ENCODE measurements at places on chromosomes 12 and 14. TPM values are rescaled to one million over a fixed set of nuclear protein-coding genes. Genes with fewer than 3 reads are reported as not detected.

The SLCO1B3 gene
- not detected for total RNA-seq

The HCAR2 gene
- total RNA-seq, result 0.67 TPM

The KRT3 gene
- total RNA-seq, result not detected

The CCDC184 gene
- total RNA-seq, result not detected

DNA sequence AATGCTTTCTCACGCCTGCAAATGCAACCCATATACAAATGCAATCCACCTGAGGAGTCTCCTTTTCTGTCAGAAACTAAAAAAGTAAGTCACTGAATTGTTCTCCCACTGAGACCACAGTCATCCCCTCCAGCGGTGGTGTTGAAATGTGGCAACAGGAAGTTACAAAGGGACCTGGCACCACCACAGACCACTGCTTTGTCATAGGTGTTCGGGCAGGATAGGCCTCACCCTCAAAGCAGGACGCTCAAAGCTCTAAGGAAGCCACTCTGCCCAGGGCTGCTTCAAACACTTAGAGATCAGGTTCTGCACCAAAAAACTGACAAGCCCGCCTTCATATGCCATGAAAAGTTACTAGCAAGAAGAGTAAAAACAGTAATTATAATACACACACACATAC lies 11.3 kb downstream of the PHLDA1 start:
- no peak overlapping the region for H3K4me3 ChIP-seq
- H3K27me3 ChIP-seq, result peaks cover under 1% of the 10 kb centered on the region
- no peak for DNase-seq
- no peaks in the 10 kb centered on the region for H3K36me3 ChIP-seq

GRCh38 chr14:66413901-66414300 lies 72.3 kb upstream of the CCDC196 start:
- H3K4me3 ChIP-seq, result no peak overlapping the region
- DNase-seq, result no peak
- H3K36me3 ChIP-seq, result no peaks in the 10 kb centered on the region
- H3K4me1 ChIP-seq, result peaks cover 4% of the 10 kb centered on the region

GRCh38 chr12:122489038-122489437 lies 11.7 kb downstream of the ZCCHC8 start:
- H3K27ac ChIP-seq, result peak overlapping the region; percentile 22
- no peaks in the 10 kb centered on the region for H3K27me3 ChIP-seq
- peaks cover 7% of the 10 kb centered on the region for H3K4me1 ChIP-seq
- H3K36me3 ChIP-seq, result peaks cover 30% of the 10 kb centered on the region
- DNase-seq, result no peak
- H3K4me3 ChIP-seq, result no peak overlapping the region

DNA sequence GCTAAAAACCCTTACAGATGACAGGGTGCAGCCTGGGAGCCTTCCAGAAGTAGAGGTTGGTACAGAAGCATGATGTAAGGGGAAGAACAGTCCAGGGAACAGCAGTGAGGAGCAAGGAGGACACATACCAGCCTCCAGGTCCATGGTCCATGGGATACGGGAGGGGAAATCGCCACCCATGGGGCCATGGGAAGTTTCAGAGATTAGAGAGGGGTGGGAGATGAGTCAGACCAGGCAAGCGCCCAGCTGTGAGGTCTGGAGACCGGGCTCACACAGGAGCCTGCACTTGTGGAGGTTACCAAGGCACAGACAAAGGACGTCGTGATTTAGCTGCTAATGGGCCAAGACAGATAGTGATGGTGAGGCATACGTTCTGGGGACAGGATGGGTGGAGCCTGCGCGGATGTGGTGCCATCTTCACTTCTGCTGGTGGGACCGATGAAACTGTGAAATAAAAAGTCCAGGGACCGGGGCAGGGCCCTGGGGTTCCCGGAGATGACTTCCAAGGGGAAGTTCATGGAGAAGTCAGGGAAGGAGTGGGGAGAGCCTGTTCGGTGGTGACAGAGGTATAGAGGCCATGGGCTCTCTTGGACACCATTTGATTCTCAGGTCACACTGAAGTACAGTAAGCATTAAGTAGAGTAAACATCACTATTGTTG lies 17.7 kb upstream of the LRP1-AS start:
- no peak overlapping the region for H3K4me3 ChIP-seq
- no peak overlapping the region for H3K27ac ChIP-seq
- H3K36me3 ChIP-seq, result peaks cover 31% of the 10 kb centered on the region
- no peak for DNase-seq
- no peaks in the 10 kb centered on the region for H3K27me3 ChIP-seq

GRCh38 chr14:59739794-59740193 lies 130.8 kb downstream of the RTN1 start:
- no peak for DNase-seq
- no peak overlapping the region for H3K4me3 ChIP-seq
- H3K36me3 ChIP-seq, result peaks cover 4% of the 10 kb centered on the region
- peaks cover 2% of the 10 kb centered on the region for H3K4me1 ChIP-seq
- H3K27ac ChIP-seq, result no peak overlapping the region

DNA sequence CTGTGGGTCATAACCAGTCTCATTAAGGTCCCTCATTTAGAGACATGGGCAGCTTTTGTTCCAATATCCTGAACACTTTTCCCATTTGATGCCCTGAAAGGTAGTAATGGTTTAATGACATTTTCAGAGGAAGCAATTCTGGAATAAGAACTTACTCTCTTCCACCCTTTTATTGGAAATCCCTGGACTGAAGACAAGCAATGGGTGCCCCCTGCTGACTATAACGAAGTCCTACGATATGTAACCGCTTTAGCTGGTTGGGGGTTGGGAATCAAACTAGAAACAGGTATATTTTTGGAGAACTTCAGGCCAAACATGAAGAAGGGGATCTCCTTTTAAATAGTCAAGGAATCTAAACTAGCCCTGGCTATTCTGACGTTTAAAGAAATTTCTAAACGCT lies 20.5 kb downstream of the SARNP start:
- no peaks in the 10 kb centered on the region for H3K27me3 ChIP-seq
- H3K4me1 ChIP-seq, result peaks cover 6% of the 10 kb centered on the region
- no peak overlapping the region for H3K4me3 ChIP-seq
- DNase-seq, result no peak
- H3K36me3 ChIP-seq, result peaks cover 15% of the 10 kb centered on the region
- no peak overlapping the region for H3K27ac ChIP-seq

DNA sequence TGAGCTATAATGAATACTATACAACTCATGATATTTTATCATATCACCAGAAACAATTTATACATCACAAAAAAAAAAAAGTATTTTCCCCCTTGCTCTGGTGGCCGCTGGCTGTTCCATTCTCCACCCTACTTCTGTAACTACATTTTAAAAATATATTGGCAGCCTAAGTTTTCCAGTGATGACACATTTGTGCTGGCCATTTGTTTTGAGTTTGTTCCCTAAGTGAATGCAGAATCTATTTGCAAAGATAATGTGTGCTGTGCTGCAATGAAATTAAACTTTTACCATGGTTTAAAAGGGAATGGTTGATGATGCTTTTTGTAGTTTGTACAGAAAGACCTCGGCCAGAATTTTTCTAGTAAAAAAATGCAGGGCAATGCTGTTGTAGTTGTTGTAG lies 1092.8 kb downstream of the TMTC2 start:
- no peaks in the 10 kb centered on the region for H3K27me3 ChIP-seq
- H3K4me1 ChIP-seq, result no peaks in the 10 kb centered on the region
- H3K36me3 ChIP-seq, result no peaks in the 10 kb centered on the region
- H3K27ac ChIP-seq, result no peak overlapping the region

DNA sequence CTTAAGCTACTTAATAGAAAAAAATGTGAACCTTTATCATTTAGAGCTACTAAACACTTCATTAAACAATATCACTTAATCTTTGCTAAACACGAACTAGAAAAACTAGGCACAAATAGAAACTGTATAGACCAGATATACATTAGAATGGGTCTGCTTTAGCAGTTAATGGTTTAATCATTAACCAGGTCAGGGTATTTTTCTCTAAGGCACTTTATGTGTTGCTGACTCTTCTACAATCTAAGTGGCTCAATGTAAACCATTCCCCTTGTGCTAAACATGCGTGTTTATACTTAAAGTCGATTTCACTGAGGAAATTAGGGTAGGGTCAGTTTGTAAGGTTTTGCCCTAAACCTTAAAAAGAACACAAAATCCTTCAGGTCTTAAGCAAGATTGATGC lies 29.7 kb downstream of the TMCC3 start:
- peaks cover 3% of the 10 kb centered on the region for H3K36me3 ChIP-seq
- no peak for DNase-seq
- H3K4me3 ChIP-seq, result no peak overlapping the region
- H3K4me1 ChIP-seq, result peaks cover 36% of the 10 kb centered on the region

DNA sequence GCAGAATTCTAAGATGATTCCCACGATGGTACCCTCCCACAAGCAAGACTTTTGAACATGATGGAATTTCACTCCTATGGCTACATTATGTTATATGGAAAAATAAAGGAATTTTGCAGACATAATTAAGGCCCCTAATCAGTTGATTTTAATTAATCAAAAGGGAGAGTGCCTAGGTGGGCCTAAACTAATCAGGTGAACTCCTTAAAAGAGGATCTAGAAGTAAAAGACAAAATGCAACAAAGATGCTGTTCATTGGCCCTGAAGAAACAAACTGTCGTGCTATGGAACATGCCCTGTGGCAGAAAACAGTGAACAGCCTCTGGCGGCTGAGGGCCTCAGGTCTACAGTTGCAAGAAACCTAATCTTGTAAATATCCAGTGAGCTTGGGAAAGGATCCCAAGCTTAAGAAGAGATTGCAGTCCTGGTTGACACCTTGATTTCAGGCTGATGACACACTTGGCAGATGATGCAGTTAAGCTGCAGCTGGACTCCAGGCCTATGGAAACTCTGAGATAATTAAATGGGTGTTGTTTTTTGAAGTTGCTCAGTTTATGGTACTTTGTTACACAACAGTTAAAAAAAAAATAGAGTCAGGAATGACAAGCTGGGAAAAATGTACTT lies 13.8 kb downstream of the TMCC3 start:
- peaks cover 29% of the 10 kb centered on the region for H3K4me1 ChIP-seq
- H3K36me3 ChIP-seq, result peaks cover 3% of the 10 kb centered on the region
- no peak overlapping the region for H3K27ac ChIP-seq
- DNase-seq, result no peak
- H3K27me3 ChIP-seq, result no peaks in the 10 kb centered on the region

DNA sequence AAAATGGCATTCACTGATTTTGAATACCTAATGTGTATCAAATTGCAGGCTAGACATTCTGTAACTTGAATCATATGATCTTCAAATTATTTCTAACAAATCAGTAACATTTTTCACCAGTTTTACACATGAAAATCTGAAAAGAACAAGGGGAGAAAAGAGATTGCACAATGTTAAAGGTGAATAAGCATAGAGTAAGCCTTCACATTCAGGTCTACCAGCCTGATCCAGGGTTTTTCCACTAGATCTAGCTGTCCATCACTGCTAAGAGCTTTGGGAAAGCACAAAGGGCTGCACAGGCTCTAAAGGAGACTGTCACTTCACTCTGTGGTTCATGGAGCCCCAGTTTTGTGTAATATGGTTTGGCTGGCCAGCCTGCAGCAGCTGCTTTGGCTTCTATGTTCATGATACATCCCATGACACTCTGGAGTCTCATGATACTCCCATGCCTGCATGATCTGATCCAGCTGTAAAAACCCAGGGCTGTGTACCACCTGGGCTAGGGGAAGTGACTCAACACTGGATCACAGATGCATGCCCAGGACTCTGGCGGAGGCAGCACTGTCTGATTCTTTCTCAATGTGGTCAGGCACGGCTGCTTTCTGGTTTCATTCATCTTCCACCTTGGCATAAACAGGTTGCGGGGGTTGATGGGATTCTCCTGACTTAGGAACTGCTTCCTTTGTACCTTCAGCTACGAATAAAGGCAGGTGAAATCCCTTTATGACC lies 859.7 kb downstream of the GALC start:
- H3K27me3 ChIP-seq, result no peaks in the 10 kb centered on the region
- H3K36me3 ChIP-seq, result no peaks in the 10 kb centered on the region
- H3K27ac ChIP-seq, result no peak overlapping the region

- H3K27ac ChIP-seq, result peak within 1 kb of the TSS; percentile 87
- peaks cover 14% of the 10 kb centered on the region for H3K4me1 ChIP-seq
- H3K27me3 ChIP-seq, result peaks cover 60% of the 10 kb centered on the region
Measured at GRCh38 chr14:25049568-25050268, at the start of gene STXBP6. Gene STXBP6, minus strand, starts transcription at chr14:25050147. Its CDS starts 75,329 bp downstream, at chr14:24974818.

DNA sequence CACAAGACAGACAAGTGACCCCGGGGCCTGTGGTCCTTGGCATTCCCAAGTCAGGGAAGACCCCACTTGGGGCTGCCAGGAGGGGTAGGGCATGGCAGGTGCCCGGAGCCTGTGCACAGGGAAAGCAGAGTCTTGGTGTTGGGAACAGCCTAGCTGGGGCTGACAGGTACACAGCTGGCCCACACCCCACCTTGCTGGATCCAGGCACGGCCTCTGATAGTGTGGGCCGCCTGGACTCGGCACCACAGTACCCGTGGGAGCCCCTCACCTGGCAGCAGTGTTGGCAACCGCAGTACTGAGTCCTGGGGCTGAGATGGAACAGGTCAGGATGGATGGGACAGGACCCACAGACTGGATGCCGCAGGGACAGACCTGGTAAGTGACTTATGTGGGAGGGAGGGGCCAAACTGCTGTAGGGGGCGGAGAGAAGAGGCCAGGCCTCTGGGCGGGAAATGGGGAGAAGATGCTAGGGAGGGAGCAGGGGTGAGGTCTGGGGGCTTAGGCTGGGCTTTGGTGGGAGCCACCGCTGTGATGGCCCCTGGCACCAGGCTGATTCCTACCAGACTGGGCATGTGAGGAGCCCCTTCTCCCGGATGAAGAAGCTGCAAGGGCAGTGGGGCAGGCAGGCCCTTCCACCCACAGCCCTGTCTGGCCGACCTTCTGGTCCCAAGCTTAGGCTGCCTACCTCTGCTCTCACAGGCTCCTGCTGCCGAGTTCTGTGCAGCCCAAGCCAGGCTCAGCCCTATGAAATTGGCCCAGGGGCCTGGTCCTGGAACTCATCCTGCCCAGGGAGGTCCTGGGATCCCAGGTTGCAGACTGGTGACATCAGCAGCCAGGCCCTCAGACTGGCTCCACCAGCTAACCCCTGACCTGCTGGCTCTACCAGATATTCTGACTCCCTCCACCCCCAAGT lies at the start of gene TGM1:
TSS of gene TGM1 (minus strand) at position 357 of the 913 bp plus-strand sequence. CDS start 825 bp downstream, outside the sequence.
- H3K4me1 ChIP-seq, result no peaks in the 10 kb centered on the region
- H3K36me3 ChIP-seq, result peaks cover 5% of the 10 kb centered on the region
- H3K4me3 ChIP-seq, result no peak within 1 kb of the TSS
- H3K27ac ChIP-seq, result no peak within 1 kb of the TSS

DNA sequence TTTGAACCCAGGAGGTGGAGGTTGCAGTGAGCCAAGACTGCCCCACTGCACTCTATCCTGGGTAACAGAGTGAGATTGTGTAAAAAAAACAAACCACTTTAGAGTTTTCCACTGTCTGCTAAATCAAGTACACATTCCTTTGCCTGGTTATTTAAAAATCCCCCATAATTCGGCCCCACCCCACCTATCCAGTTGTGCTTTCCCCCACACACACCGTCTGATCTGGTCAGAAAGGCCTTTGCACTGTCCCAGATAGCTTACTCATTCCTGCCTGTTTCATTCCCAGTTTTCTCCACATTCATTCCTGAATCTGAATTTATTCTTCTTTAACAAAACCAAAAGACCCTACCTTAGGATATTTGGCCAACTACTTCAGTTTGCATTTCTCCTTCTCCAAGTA lies 29.5 kb downstream of the NINJ2 start:
- peak overlapping the region; percentile 94 for H3K27ac ChIP-seq
- no peak overlapping the region for H3K4me3 ChIP-seq
- DNase-seq, result no peak
- no peaks in the 10 kb centered on the region for H3K27me3 ChIP-seq

- no peak overlapping the region for H3K27ac ChIP-seq
- no peak overlapping the region for H3K4me3 ChIP-seq
- H3K27me3 ChIP-seq, result no peaks in the 10 kb centered on the region
- H3K36me3 ChIP-seq, result no peaks in the 10 kb centered on the region
Measured at GRCh38 chr12:75917083-75917482, 114.5 kb downstream of the PHLDA1 start.

GRCh38 chr12:13154831-13155230 lies 41.7 kb upstream of the EMP1 start:
- no peaks in the 10 kb centered on the region for H3K4me1 ChIP-seq
- peaks cover 62% of the 10 kb centered on the region for H3K27me3 ChIP-seq
- no peak overlapping the region for H3K27ac ChIP-seq
- H3K4me3 ChIP-seq, result no peak overlapping the region

Measured in progenitor cell of endocrine pancreas (in vitro differentiated cells).